K562 (cell line): ENCODE measurements at places on chromosomes 5 and 9.
A peak's percentile ranks its signal among the peaks of the same experiment; 100 is the strongest.

DNA sequence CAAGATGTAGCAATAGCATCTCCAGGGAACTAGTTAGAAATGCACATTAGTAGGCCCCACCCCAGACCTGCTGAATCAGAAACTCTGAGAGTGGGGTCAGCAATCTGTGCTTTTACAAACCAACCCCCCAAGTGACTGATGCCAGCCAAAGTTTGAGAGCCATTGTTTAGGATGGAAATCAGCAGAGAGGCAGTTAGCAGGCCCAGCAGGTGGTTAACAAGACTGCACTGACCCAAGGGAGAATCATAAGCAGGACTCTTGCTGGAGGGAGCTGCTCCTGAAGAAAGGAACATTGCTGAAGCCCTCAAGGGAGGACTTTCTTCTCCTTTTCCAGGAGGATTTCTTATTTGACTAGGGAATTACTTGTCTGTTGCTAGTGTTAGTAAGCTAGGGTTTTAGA, 74.2 kb upstream of the SLC12A2 start:
- no peak for DNase-seq

DNA sequence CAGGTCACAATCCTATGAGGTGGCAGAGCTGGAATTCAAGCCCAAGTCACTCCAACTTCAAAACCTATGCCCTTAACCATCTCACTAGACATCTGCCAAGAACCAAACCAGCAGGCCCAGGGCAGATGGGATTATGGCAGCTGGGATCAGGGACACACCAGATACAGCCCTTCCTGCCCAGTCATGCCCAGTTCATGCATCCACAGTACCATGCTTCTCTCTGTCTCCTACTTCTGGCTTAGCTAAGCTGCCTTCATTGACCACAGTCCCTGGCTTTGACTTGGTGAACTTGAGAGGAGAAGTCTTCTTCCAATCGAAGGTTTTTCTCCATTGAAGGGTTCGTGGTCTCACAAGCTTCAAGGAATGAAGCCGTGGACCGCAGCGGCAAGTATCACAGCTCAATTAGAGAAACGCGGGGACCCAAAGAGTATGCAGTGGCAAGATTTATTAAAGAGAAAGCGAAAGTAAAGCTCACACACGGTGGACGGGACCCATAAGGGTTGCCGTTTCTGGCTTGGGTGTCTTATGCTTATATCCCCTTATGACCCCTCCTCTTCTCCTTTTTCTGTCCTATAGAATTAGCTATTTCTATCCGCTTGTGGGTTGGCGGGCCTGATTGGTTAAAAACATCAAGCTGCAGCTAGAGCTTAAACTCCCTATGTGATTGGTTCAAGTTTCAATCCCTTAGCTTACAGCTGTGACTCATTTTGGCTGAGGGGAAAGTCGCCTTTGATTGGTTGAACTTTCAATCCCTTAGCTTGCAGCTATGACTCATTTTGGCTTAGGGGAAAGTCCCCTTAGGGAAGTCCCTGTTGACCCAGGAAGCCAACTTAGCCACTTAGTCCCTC, 101.2 kb downstream of the TRIM36 start:
- DNase-seq: peak; percentile 24

DNA sequence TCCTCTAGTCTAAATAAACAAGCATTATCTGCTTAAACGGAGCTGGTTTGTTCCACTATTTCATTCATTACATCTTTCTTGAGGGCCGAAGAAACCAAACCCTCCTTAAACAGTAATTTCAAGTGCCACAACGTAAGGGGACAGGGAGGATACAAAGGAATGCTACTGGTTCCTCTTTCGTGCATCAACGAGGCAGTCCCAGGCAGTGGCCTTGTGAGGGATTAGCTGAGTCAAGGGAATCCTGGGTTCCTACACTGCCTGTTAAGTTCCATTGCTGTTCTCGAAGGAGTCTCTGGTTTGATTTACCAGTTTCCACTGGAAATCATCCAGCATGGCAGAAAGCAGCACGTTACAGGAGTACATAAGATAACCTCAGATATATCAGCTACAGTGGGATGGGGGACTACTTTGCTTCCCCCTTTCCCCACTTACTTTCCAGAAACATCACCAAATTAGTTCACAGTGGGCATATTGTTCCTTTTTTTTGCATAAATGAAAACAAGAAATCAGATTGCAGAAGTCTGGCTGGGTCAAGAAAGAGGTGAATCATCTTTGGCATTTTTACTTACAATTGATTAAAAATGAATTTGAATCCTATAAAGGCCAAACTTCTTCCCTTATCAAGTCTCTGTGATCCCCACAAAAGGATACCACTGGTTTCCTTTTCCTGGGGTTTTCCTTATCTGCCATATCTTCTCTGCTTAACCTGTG, 2.5 kb upstream of the RANBP3L start:
- no peak for DNase-seq

DNA sequence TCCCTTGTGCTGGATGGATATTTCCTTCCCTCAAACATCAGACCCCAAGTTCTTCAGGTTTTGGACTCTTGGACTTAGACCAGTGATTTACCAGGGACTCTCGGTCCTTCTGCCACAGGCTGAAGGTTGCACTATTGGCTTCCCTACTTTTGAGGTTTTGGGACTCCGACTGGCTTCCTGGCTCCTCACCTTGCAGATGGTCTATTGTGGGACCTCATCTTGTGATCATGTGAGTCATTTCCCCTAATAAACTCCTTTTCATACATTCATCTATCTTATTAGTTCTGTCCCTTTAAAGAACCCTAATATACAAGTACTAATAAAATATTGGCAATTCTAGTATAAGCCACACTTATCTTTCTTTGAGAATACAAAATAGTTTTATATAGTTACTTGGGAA, 1078.9 kb downstream of the CDH12 start:
- no peak for DNase-seq

- DNase-seq: no peak
Measured at GRCh38 chr5:41793141-41793770, 77.0 kb downstream of the OXCT1 start.

DNA sequence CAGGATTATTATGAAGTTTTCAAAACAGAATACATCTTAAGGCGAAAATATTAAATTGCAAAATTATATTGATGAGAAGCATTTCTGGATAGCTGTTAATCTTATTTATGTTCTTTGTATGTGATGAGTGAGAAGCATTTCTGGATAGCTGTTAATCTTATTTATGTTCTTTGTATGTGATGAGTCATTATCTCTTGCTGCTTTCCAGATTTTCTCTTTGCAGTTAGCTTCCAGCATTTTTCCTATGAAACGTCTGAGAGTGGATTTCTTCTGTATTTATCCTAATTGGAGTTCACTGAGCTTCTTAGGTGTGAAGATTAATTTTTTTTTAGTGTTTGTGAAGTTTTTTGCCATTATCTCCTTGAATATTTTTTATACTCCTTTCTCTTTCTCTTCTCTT, 8.2 kb downstream of the TMEM232 start:
- DNase-seq: no peak

GRCh38 chr9:81497091-81497490, 192.3 kb downstream of the TLE1 start:
- no peak for DNase-seq

- DNase-seq: no peak
Measured at GRCh38 chr5:58738336-58738735, 155.5 kb downstream of the RAB3C start.

GRCh38 chr5:95864944-95865504, 42.5 kb upstream of the GLRX start:
- DNase-seq: no peak

GRCh38 chr9:110546411-110546871, 33.1 kb downstream of the SVEP1 start:
- no peak for DNase-seq

- no peak for DNase-seq
Measured at GRCh38 chr5:143677403-143677802, 134.6 kb upstream of the HMHB1 start.

DNA sequence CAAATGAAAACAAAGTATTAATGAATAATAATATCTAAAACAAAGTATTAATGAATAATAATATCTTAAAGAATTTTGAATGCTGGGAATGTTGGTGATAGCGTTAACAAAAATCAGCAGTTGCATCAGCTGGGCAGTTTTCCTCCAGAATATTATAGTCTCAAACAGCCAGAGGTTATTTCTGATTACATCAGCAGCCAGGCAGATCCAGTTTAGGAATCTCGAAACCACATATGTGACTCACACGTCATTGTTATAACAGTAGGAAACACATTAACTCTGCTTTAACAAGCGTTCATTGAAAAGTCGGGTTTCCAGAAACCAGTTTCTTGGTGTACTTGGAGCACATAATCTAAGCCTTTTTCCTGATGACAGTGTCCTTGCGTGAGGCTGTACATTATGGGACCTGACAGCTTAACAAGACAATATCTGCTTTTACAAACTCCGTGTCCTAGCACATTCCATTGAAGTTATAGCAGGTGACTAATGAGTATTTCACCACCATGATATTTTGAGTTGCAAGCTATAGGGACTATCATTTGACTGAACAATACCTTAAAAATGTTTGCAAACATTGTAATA, 559.5 kb upstream of the KLF4 start:
- DNase-seq: peak; percentile 18

- DNase-seq: no peak
Measured at GRCh38 chr5:151062405-151063141, 18.3 kb downstream of the TNIP1 start.

DNA sequence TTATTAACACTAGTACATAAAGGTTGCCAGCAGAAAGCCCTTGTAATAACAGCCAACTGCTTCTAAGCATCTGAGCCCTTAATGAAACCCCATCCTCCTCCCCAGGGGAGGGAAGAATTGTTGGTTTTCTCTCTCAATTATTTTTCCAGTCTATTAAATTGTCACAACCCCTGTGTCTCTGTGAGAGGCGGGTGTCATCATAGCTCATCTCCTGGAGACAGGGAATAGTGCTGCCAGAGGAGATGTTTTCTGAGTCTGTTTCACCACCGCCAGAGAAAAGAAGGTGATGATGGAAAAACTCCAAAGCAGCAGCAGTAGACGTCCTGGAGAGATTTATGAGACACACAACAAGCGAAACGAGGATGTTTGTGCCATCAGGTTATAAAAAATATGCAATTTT, 271.1 kb upstream of the NMUR2 start:
- no peak for DNase-seq

GRCh38 chr9:117714282-117714681, 10.1 kb downstream of the TLR4 start:
- no peak for DNase-seq

DNA sequence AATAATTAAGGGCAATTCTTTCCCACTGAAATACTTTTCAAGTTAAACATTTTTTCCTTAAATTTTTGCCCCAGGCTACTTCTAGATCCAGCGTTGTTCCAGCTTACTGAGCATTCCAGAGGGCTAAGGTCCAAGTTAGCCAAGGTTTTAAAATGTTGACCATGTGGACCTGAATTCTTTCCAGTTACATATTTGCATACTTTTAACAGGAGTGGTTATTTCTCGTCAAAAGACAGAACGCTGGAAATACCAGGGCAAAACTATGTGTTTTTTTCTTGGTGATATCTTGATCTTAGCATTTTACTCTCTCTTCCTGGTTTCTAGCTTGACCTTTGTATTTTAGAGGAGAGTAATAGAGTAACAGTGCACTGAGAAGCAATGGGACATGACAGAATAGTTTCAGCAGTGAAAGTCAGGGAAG, 32.8 kb downstream of the TMC1 start:
- no peak for DNase-seq

DNA sequence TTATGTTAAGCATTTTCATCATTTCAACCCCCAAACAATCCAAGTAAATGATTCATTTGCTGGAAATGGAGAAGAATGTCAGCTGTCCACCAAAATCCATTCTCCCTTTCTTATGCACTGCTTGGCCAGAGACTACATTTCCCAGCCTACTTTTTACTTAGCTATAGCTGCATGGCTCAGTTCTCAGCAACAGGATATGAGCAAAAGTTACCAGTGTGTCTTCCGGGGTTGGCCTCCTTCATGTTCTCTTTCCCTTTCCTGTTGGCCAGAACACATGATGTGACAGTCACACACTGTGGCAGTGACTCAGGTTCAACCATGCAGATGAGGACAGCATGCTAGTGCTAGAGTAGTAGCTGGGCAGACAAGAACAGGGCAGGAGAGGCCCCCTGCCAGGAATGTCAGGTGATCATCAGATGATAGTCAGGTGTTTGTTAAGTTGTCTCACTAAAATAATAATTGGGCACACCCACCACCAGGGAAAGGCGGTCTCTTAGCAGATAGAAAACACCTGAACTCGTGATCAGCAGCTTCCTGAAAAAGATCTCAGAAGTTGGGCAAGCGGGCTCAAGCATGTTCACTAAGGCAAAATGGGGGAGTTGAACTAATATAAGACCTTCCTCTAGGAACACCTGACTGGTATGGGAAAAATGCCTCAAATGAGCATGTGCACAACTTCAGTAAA, 12.2 kb downstream of the GPR150 start:
- peak; percentile 15 for DNase-seq

GRCh38 chr9:133224762-133225161, 15.7 kb upstream of the OBP2B start:
- DNase-seq: no peak

DNA sequence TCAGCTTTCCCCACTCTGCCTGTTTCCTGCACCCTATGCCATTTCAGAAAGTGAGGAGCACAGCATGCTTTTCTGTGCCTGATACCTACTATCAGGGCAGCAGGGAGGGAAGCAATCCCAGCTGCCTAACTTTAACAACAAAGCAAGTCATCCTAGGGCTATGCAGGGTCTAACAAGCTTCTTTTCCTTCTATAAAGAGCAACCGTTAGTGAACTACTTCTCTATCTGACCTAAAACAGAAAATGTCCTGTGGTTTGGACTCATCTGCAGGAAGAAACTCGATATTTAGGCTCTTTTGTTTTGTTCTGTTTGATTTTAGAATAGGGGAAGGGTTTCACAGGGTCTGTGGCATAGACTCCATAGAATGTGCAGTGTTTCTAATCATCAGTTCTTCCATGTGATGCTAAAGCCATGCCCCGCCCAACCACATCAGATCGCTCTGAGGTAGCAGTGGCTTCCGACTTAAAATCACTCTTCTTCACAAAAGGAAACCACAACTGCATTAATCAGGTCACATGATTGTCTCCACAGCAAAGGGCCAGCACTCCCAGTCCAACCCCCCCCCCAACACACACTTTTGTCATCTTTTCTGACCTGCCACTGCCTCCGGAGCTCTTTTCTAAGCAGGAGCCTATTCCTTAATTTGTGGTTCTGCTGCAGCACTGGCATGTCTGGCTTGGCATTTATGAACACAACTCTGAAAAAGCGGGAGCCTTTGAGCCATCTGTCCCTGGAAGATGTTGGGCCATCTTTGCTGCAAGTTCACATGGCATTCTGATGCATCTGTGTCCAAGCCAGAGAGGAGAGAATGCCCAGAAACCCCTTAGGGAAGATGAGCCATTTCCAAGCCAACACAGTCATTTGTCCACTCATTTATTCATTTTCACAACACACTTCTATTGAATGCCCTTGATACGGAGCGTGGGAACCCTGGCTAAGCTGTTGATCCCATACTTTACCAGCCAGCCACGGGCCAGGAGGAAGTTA, 71.6 kb downstream of the CFAP90 start:
- DNase-seq: no peak
